Omental fat pad (tissue), 4 donors: ENCODE measurements at places on chromosomes 5 and 9.

DNA sequence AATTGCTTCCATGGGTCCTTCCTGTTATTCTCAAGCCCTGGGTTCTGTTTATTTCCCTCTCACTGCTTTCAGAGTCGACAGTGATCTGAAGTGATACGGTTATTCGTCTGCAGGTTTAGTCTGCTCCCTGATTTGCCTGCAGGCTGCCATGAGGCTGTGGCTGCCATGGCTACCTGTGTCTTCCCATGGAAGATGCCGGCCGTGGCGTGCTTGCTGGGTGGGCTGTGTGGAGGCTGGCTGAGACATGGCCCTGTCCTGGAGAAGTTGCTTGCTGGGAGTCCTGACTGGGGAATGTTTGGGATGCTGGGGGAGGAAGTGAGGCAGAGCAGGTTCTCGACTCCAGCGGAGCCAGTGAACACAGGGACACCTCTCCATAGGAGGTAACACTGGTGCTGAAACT lies 104.1 kb upstream of the TBC1D2 start:
- no peak for DNase-seq

DNA sequence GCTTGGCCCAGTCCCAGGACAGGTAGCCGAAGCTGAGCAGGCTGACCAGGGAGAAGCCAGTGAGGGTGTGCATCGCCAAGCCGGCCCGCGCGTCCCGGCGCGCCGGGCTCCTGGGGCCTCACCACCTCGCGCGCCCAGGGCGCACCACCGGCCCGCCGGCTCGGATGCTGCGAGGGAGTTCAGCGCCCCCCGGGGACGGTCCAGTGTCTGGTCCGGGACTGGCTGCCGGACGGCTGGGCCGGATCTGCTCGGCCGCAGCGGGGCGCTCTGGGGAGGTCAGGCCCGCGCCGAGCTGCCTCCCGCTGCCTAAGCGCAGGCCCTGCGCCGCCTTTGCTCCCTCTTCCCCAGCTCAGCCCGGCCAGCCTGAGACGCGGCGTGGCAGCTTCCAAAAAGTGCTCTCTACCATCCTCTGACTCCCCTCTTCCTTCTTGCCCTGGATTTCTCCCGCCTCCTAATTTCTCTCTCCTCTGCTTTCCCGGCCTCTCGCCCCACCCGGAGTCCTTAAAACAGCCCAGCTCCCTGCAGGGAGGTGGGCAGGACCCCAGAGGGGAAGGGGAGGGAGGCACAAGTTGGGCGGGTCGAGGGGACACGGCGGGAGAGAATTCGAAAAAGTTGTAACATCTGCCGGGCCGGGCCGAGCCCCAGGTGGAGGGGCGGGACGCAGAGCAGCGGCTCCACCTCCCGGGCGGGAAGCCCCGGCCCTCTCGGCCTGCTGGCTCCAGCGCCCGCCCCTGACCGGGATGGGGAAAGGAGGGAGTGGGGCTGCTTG lies at the start of gene ARSI:
ARSI (minus strand) TSS at position 605 of the 769 bp plus-strand sequence; CDS start at position 73, 532 bp downstream.
- no peak for DNase-seq

- DNase-seq = no peak
Observed at GRCh38 chr5:125829349-125829748, 593.9 kb upstream of the GRAMD2B start.

DNA sequence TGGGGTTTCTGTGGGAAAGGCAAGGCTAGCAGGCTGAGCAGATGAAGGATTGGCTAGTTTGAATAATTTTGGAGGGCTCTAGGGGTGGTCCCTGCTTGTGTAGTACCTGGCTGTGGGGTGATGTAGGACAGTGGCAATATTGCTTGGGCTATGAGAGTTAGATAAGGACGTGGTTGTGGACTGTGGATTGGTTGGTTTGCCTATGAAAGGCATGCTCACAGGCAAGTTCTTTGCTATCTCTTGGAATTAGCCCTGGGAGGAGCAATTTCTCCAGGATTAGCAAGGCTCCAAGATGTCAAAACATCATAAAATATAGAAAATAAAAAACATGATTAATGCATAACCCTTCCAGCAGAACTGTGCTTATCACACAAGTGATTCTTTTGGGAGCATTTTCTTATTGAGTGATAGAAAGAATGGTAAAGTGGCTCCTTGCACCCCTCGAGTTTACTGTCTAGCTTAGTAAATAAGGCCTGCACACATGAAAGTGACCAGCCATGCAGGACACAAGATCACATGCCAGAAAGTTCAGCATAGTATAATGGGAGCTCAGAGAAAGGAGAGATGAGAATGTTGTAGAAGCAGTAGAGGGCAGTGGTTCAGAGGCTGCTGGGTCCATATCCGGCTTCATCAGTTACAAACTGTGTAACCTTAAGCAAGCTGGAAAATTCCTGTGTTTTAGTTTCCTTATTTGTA lies 13.8 kb downstream of the AOPEP start:
- DNase-seq = no peak

DNA sequence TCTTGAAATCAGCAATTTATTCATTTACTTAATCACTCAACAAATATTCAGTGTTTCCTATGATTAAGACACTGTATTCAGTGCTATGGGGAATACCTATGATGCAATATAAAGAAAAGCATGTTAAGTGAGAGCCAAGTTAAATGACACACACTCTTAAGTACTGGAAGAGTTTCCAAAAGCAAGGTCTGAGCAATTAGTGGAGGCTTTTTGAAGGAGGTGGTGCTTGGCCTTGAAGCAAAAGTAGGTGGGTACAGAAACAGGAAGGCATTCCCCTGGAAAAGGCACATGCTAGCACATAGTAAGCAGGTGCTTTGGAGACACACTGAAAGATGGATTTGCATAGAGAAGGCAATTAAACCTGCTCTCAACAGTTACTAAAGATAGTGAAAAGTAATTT lies 4.0 kb downstream of the TSLP start:
- DNase-seq = no peak

DNA sequence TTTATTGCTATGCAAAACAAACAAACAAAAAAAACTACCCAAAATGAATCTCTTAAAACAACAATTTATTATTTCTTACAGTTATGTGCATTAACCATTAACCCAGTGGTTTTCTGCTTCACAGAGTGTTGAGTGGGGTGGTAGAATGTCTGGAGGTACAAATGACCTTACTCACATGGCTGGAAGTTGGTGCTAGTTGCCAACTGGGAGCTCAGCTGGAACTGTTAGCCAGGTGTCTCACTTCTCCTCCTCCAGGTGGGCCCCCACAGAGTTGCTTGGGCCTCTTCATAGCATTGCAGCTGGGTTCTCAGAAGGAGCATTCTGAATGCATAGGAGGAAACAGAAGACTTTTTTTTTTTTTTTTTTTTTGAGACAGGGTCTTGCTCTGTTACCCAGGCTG lies 10.5 kb upstream of the B4GALT1 start:
- DNase-seq = no peak

DNA sequence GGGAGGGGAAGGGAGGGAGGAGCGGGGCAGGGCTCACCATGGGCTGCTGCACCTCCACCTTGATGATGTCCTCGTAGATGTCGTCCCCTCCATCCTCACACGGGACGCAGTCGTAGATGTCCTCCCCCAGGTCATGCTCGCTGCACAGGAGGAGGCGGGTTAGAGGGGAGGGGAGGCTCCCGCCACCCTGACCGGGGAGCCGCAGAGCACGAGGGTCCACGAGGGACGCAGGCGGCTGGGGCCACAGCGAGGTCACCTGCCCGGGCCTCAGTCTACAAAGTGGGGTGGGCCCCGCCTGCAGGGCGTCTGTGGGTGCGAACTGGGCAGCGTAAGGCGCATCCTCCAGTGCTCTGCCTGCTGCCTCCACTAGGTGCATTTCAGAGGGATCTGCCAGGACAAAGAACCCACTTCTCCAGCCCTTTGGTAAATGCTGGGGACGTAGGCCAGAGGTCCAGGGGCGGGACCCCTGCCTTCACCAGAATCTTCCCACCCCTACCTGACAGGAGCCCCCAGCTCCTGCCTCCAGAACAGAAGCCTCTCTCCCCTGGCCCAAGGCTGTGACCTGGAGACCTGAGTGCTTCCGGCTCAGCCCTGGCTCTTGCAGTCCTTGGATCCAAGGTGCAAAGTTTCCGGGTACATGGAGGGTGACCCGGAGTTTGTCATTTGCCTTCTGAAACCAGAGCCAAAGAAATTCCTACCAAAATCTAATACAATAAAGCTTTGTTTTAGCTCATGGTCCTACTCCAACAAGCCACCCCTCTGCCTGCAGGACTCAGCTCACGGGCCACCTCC lies 74.1 kb upstream of the SARDH start:
- no peak for DNase-seq

GRCh38 chr9:88990041-88990728 lies 1.1 kb upstream of the S1PR3 start:
- DNase-seq = no peak

GRCh38 chr5:149083846-149084245 lies 21.0 kb upstream of the SH3TC2 start:
- no peak for DNase-seq

GRCh38 chr5:94503677-94504076 lies 114.7 kb downstream of the KIAA0825 start:
- DNase-seq = no peak

GRCh38 chr5:158380661-158381060 lies 521.7 kb upstream of the CLINT1 start:
- DNase-seq = no peak

DNA sequence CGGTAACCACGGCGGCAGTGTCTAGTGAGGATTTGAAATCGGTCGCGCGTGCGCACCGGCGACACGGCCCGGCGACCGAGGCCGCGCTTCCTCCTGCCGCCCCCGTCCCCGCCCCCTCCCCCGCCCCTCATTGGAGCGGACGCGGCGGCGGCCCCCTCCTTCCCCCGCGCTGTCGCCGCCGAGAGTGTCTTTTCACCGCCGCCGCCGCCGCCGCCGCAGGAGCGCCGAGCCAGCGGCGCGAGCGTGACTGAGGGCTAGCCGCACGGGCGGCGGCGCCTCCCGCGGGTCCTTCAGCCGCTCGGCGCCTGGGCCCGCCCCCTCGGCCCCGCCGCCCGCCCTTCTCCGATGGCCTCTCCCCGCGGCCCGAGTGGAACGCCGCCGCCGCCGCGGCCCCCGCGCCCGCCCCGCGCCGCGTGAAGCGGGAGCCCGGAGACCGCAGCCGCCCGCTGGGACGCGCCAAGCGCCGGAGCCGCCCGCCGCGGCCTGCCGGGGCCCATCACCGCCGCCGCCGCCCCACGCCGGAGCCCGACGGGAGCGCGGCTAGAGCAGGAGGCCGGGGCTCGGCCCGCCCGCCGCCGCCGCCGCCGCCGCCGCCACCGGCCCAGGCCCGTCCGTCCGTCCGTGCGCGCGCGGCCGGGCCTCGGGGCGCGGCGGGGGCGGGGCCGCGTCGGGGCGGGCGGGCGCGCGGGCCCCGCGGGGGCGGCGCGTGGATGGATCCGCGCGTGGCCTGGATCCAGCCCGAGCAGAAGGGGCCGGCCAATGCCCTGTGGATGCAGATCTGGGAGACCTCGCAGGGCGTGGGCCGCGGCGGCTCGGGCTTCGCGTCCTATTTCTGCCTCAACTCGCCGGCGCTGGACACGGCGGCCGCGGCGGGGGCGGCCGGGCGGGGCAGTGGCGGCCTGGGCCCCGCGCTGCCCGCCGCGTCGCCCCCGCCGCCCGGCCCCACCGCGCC lies at the start of gene TENT4A:
TENT4A (plus strand) TSS at position 159 of the 952 bp plus-strand sequence; CDS start at position 711, 552 bp downstream.
- DNase-seq = no peak

- DNase-seq = no peak
Observed at GRCh38 chr5:115840873-115841272, 492 bp downstream of the ATG12 start.
